ENCODE measurements at places on chromosomes 1 and 21.

- no peak for DNase-seq
These were observed 55.9 kb downstream of the TOR3A start for GRCh38 chr1:179137617-179138255.

DNA sequence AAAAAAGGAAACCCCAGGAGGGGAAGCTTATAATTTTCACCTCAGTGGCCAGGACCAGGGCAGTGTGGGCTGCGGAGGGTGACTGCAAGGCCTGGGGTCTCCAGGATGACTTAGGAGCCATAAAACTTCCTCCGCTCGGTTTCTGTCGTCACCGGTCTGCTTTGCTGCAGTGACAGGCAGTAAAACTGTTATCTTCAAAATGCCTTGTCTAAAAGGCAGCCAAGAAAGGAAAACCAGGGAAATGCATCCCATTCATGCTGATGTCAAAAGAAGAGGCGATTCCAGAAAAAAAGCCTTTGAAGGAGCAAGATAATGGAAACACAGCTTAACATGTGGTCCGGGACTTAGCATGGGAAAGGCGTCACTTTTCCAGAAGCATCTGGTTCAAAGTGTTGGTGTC, 42.0 kb downstream of the COL6A1 start:
- DNase-seq = no peak

DNA sequence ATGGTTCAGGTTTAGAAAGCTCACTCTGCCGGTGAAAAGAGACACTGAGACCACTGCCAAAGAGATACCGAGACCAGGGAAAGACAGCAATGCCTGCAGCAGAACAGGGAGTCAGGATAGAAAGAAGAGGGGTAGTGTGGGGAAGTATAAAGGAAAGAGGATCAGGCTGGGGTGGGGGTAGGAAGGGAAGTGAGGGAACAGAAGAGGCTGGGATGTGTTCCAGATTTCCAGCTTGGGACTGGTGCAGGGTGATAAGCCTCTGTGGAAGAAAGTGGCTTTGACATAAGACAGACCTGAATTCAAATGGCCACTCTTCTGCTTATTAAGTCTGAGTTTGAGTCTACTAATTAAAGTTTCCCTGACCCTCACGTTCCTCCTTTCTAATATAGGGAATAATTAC, 105.9 kb downstream of the PIK3R3 start:
- DNase-seq = no peak

DNA sequence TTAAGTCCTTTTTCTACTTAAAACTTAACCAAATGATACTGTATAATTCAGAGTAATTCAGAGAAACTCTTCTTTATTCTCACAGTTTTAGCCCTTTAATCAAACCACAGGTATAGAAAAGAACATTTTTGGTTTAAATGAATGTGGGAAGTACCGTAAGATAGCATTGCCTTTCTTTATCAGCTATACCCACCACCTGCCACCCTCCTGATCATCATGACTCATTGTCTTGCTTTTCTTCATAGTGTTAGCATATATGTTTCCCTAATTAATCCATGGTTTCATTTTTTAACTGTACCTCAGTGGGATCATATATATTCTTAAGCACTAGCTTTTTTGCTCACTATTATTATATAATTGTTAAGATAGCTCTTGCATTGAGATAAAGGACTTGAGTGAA, 27.5 kb upstream of the ANGPTL1 start:
- no peak for DNase-seq

DNA sequence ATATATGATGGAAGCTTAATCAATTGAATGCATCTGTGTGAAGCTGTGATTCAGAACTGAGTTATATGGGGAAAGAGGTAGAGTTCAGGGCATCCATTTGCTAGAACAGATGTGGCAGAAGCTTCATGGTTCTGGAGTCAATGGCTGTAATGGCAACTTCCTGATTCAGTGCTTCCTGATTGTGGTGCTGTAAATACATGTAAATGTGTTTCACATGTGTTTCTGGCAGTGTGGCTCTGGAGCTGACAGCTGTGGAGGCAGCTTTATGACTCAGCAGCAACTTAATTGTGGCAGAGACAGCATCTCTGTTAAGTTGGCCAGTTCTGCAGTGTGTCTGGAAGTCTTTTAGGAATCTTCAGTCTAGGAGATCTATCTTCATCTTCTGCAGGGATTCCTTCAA, 226.6 kb upstream of the ZRANB2 start:
- DNase-seq = no peak

GRCh38 chr1:192573499-192573898, 2.1 kb upstream of the RGS1 start:
- DNase-seq = no peak

GRCh38 chr1:95888941-95889390, 655.0 kb downstream of the RWDD3 start:
- DNase-seq = no peak
